ENCODE measurements at places on chromosomes 5 and 9. TPM values are rescaled to one million over a fixed set of nuclear protein-coding genes. Genes with fewer than 3 reads are reported as not detected.

Gene DBH
- not detected for total RNA-seq

Gene IRGM
- total RNA-seq: 2.0 TPM

Gene WNT8A
- total RNA-seq: not detected

Gene BTNL9
- total RNA-seq: not detected

Gene TSSK1B
- not detected for total RNA-seq

Gene GRM6
- total RNA-seq: not detected

Gene ANKRD31
- total RNA-seq: 0.29 TPM

Gene HSDL2
- 22.1 TPM for total RNA-seq

Gene C5orf15
- 32.2 TPM for total RNA-seq

Gene C9
- total RNA-seq: not detected

Gene DUSP1
- total RNA-seq: 5.2 TPM

Gene NMUR2
- not detected for total RNA-seq

Gene JAKMIP2
- 6.3 TPM for total RNA-seq

Gene ANXA6
- 470 TPM for total RNA-seq

Gene PCDHB10
- total RNA-seq: not detected

Gene TMEM232
- 1.2 TPM for total RNA-seq

Gene CATSPER3
- total RNA-seq: 1.5 TPM

Gene PCDHGB7
- 0.07 TPM for total RNA-seq

Gene PDE8B
- not detected for total RNA-seq

Gene C8G
- total RNA-seq: 4.2 TPM

Gene PRDM9
- total RNA-seq: not detected

Gene SMIM33
- total RNA-seq: 0.54 TPM

Gene TMEM171
- total RNA-seq: not detected

Gene FAT2
- total RNA-seq: not detected
